ENCODE measurements at places on chromosomes 2 and 18.

DNA sequence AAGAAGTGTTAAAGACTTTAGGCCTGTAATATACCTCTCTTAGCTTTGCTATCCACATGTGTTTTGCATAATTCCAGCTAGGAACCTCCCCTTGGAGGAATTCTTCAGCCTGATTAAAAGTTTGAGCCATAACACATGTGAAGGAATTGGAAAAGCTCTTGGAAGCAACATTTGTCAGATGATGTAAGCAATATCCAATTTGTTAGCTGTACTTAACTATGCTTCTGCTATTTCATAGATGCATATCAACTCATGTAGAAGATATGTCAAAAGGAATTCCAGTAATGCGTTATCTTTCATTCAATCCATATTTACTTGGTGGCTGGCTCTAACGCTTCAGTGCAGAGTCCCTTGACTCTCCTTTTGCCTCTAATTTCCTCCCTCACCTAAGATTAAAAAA, 46.2 kb downstream of the PKP4 start:
- no peak for DNase-seq

DNA sequence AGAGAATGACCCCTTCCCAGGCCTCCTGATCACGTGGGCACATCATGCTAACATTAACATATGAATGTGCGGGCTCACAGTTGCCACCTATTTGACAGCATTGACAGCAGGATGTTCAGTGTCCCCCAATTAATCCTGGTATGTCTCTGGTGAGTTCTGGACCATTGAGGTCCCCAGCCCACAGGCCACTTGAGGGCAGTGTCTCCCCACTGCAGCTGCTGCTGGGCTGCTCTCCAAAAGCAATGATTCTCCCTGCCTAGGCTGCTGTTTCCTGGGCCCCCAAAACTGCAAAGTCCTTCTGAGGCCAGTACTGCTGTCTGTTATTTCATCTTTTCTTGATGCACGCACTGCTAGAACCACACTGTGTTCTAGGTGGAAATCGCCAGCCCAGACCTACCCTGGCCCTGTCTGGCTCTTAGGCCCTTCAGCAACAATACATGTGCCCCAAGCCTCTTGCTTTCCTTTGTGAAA, 52.7 kb upstream of the MAPK4 start:
- no peak for DNase-seq

DNA sequence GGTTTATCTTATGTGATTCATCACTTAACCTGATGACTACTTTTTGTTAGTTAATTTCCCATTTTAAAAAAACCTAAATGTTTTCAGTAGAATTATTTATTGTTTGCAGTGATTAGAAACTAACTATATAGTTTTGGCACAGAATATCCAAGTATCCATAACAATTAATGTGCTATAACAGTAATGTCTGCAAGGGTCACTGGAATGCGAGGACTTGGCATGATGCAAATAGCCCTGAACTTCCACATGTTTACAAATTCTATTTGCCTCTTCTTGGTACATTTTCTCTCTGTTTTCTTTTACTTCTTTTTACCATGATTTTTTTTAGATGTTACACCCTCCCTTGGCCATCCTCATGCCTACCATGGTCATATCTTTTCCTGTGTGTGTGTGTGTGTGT, 49.3 kb upstream of the GALNT3 start:
- no peak for DNase-seq

DNA sequence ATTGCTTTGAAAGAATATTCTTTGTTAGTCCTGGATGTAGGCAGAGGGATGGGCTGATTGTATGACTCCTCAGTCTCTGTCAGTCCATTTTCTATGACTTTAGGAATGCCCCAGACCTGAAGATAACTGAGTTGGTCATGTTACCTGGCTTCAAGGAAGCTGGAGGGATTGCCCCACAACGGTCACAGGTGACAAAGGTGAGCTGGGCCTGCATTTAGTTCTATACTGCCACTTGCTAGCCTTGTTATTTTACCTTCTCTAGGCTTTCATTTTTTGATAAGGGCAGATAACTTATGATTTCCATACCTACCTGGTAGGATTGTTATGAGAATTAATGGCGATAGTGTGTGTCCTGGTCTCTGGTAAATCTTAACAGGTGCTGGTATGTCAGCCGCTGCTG, 260.1 kb downstream of the PRKCE start:
- DNase-seq = no peak

- DNase-seq = no peak
Observed at GRCh38 chr18:13623348-13623747, 103.0 kb downstream of the FAM210A start.

Measured in stimulated activated CD4-positive, alpha-beta T cell treated with anti-CD3 and anti-CD28 coated beads, Interleukin-1b, Interleukin-23, amount 100 ng/mL, for 1 hour (primary cell).